GM23248 (cell line): ENCODE measurements at places on chromosomes 5 and 9. TPM values are rescaled to one million over a fixed set of nuclear protein-coding genes. Genes with fewer than 3 reads are reported as not detected.

- no peak overlapping the region for H3K4me3 ChIP-seq
- H3K36me3 ChIP-seq: no peaks in the 10 kb centered on the region
- no peak overlapping the region for H3K27ac ChIP-seq
These were observed 17.4 kb upstream of the ZFAND5 start for GRCh38 chr9:72382405-72382804.

The MAMDC2 gene
- polyA plus RNA-seq: 0.45 and 0.53 TPM in 2 replicates

GRCh38 chr5:176732736-176733405, 77.5 kb upstream of the UNC5A start:
- no peak overlapping the region for H3K27ac ChIP-seq
- H3K27me3 ChIP-seq: peaks cover 45% of the 10 kb centered on the region
- H3K4me3 ChIP-seq: no peak overlapping the region
- H3K4me1 ChIP-seq: no peaks in the 10 kb centered on the region
- DNase-seq: no peak

DNA sequence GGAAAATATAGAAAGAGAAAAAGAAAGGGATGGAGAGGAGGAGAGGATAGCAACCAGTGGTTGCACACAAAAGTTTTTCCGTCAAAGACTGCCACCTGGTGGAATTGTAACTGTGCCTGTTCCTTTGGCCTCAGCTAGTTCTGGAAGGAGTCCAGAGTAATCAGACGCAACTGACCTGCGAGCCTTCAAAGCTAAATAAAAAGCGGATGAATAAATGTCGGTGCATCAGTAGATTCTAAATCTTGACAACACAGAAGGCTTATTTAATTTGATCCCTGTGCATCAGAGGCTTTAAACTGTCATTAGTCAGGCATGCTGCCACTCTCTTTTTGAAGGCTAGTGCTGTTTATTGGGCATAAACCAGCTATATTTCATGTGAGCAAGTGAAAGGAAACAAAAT, 132.9 kb upstream of the ACO1 start:
- H3K4me3 ChIP-seq: no peak overlapping the region
- no peaks in the 10 kb centered on the region for H3K27me3 ChIP-seq
- no peak overlapping the region for H3K27ac ChIP-seq

GRCh38 chr9:125432715-125433385, 171.2 kb downstream of the GAPVD1 start:
- H3K36me3 ChIP-seq: no peaks in the 10 kb centered on the region
- no peaks in the 10 kb centered on the region for H3K27me3 ChIP-seq
- no peak overlapping the region for H3K4me3 ChIP-seq

- H3K27ac ChIP-seq: no peak overlapping the region
- H3K4me3 ChIP-seq: no peak overlapping the region
- H3K36me3 ChIP-seq: no peaks in the 10 kb centered on the region
- peak; percentile 19 for DNase-seq
- H3K4me1 ChIP-seq: peaks cover 21% of the 10 kb centered on the region
These were observed 96.6 kb downstream of the BRINP1 start for GRCh38 chr9:119272500-119273211.

DNA sequence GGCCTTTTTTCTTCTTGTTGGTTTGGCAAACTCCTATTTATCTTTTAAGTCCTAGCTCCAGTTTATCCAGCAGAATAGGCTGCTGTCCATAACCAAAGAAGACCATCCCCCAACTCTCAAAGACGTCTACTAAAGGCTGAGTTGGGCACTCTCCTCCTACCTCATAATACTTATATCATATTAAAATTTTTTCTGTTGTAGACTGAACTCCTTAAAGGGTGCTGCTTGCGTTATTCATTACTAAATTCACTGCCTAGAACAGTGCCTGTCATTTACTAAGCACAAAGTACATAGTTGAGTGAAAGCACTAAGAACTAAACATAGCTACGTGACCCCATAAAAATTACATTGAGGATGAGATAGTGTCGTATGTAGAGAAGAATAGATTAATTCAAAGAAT, 21.7 kb downstream of the DCP2 start:
- H3K36me3 ChIP-seq: peaks cover 29% of the 10 kb centered on the region
- H3K27me3 ChIP-seq: no peaks in the 10 kb centered on the region
